ENCODE measurements at places on chromosomes 11 and 22.
A peak's percentile ranks its signal among the peaks of the same experiment; 100 is the strongest.

GRCh38 chr11:16596231-16596630 lies 142.2 kb upstream of the C11orf58 start:
- no peak for DNase-seq

DNA sequence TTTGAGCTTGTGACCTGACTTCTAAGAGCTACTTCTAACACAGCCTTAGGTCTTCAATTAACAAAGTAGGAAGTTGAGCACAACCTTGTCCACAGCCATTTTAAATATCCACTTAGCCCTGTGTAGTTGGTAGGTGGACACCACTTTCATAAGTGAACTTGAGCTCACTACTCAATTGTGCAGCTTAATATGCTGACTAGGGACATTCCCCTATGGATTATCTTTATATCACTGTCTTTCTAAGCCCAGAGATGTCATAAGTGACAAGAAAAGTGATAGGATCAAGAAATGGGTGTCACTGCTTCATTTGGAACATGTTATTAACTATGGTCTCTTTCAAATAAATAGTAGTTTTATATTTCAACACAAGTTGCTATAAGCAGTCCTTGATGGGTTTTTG lies 4.0 kb upstream of the ATP5MG start:
- DNase-seq: no peak

- DNase-seq: peak; percentile 60
Observed at GRCh38 chr11:63939397-63939891, 642 bp downstream of the NAA40 start.

DNA sequence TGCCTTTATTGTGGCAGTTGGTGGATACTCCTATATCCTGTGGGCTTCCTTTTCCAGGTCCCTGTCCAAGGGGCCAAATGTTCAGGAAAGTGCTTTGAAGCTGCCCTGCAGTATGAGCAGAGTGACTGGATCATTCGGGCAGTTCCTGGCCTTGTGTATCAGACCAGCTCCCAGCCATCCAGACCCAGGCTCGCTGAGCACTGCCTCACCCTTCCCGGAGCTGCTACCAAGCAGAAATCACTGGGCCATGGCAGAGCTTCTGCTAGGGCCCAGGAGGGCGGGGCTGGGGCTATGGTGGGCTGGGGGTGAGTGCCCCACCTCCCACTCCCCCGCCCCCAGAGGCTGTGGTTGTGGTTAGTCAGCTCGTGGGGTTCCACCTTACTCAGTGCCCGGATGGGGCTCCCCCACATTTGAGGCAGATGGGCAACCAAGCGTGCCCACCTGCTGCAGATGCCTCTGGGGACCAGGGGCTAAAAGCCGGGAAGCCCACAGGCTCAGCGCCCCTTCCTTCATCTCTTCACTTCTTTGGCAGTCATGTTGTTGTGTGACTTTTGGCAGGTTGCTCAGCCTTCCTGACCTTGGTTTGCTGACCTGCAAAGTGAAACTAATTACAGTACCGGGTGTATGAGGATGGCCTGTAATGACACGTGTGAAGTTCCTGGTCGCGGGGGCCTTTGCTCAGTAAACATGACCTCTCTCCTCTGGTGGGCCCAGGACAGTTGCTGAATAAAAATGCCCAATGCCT lies 2.1 kb upstream of the LRRC32 start:
- DNase-seq: peak; percentile 81

GRCh38 chr22:23155143-23155542 lies 9.9 kb downstream of the RAB36 start:
- DNase-seq: no peak

DNA sequence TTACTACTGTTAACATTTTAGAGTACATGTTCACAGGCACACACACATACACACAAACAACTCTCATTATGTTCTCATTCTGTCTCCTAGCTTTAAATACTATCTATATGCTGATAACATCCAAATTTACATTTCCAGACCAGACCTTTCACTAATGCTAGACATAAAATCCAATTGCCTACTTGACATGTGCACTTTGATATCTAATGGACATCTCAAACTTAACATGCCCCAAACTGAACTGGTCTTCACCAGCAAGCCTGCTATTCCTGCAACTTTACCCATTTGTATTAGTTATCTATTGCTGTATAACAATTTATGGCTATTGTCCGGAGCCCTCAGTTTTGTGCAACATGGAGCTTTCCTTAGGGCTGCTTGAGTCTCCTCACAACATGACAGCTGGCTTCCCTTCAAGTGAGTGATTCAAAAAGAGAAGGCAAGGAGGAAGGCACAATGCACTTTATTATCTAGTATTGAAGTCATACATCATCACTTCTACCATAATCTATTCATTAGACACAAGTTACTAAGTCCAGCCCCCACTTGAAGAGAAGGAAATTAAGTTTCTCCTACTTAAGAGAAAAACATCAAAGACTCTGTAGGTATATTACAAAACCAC lies 3.0 kb downstream of the SLC36A4 start:
- DNase-seq: no peak

DNA sequence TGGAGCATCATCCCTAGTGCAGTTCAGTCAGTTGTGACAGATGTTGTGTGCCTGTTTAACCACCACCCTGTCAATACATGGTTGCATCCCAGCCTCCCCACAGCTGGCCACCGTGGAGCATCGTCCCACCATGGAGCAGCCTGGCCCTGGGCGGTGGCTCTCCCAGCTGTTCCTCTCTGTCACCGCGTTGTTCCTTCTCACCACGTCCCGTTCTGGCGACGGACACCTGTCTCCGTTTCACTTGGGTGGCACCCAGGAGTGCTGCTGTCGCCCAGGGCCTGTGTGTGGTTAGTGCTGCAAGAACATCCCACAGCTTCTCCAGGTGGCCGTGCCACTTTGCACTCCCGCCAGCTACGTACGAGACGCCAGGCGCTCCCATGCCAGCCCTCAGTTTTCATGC lies 26.5 kb downstream of the MUC6 start:
- no peak for DNase-seq

DNA sequence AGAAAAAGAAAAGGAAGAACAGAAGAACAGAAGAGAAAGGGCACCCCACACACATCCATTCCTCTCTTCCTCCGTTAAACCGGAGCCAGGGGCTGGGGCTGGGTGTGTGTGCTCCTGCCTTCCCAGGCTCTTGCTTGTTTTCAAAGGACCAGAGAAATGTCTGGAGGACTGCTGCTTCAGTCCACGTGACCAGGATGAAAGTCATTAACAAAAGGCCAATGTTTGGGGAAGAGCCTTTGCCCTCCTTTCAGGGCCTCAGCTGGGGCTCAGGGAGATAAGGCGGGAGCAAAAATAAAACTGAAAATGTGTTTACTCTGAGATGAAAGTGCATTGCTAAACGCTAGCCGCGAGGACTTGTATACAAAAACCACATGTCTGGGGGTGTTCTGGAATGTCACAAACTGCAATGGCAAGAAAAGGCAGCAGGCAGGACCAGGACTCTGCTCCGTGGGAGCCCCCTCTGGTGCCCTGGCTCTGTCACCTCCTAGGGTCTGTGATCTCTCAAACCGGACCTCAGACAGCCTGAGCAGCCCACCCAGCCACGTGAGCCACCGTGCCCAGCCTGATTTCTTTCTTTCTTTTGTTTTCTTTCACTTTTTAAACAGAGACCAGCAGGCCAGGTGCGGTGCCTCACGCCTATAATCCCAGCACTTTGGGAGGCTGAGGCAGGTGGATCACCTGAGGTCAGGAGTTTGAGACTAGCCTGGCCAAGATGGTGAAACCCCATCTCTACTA lies 31.6 kb upstream of the MYH9 start:
- peak; percentile 74 for DNase-seq

DNA sequence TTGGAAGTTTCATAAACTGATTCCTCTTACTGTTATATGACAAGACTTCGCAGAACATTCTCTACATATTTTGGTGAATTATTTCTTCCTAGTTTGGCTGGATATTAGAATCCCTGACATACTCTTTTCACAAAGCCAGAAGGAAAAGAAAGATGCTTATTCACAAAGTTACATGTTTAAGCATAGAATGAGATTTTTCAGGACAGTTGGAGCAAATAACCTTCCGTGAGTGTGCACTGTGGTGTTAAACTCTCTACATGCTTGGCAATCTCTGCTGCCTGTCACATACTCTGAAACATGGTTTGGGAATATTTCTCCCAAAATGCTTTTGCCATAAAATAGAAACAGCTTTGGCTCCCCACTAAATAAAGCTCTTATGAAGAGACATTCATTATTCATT lies 230.0 kb upstream of the MTNR1B start:
- DNase-seq: no peak

DNA sequence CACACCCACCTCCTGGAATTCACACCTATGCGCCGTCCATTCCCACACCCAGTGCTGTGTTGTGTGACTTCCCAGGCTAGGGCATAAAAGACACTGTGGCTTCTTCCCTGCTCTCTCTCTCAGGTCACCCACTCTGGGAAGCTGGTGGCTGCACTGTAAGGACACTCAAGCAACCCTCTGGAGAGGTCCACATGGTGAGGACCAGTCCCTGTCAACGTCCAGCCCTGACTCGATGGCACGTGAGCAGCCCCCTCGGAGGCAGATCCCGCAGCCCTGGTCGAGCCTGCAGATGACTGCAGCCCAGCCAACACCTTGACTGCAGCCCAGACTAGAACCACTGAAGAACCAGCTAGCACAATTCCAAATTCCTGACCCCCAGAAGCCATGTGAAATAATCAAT lies 16.2 kb downstream of the CBX7 start:
- no peak for DNase-seq

DNA sequence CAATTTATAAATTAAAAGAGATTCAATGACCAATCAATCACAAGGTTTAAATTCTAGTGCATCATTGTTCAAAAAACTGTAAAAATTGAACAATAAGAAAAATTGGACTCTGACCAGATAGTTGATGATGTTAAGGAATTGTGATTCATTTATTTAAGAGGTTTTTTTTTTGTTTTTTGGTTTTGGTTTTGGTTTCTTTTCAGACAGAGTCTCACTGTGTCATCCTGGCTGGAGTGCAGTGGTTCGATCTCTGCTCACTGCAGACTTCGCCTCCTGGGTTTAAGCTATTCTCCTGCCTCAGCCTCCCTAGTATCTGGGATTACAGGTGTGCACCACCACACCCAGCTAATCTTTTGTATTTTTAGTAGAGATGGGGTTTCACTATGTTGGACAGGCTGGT lies 17.1 kb upstream of the EIF3M start:
- DNase-seq: no peak

All from RPMI8226 (cell line).